ENCODE measurements at places on chromosomes 5 and 9.

DNA sequence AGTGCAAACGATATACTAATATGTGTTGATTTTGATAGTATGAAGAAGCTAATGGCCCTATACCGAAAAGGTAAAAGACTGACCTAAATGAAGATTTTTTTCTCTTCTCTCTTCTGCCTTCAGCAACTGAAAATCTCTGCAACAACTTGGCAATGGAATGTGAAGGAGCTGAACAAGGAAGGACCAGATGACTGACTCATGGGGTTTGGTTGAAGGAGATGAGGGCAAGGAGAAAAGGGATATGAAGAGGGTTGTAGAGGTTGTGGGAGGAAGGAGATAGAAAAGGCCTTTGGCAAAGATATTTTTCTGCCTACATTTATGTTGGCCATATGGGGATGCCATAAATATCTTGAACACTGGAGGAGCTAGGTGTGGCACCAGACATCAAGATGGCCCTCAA is 129.7 kb upstream of the CHD1 start:
- DNase-seq: no peak

DNA sequence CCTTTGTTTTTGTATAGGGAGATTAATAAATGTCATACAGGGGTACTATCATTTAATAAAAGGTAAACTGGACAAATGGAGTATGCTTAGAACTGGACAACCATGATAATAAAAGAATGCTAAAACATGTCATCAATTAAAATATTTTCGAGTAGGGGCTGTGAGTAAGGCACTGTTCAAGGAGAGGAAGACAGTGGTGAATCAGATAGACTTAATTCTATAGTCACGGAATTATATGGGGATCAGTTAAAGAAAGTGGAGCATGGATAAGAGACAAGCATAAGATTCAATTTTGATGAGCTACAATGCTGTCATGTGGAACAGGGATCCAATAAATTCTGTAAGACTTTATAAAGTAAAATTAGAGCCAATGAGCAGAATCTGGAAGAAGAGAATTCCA is 104.5 kb downstream of the HMHB1 start:
- DNase-seq: no peak

GRCh38 chr9:134338394-134339182 is 12.3 kb downstream of the RXRA start:
- DNase-seq: peak; percentile 37

GRCh38 chr5:36701085-36701698 is 94.8 kb downstream of the SLC1A3 start:
- no peak for DNase-seq

DNA sequence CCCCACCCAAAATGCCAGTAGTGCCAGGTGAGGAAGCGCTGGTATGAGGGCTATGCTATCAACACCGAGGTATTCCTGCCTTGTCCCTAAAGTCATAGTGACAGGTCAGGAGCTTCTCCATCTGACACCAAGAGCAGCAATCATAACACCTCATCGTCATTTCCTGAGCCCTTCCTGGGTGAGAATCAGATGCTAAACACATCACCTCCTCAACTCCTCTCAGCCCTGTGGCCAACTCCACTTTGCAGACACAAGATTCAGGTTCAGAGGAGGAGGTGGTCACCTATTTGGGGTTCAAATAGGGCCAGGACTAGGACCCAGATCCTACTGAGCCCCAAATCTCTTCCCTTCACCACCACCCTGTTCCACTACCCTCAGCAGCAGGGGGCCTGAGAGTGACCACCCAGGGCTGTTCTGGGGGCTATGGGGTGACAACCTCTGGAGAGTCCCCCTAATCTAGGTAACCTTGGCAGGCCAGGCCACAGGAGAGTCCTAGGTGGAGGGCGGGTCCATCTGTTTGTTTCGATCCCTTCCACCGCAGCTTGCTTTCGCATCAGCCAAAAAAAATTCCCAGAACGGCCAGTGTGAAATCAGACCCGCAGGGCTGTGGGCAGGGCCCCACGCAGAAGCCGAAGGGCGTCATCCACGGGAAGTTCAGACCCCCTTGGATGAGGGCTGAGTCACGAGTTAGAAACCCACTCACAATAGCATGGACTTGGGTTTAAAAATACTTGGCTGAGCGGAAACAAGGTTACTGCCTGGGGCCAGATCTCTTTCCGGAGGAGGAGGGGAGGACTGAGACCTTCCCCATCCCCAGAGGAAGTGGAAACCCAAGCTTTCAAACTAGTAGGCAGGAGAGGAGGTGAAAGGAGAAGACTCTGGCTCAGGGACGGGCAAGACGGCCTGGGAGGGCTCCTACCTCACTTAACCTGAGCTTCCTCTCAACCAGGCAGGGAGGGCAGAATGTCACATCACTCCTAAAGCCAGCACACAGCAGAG is 8.7 kb downstream of the STK10 start:
- DNase-seq: peak; percentile 25

DNA sequence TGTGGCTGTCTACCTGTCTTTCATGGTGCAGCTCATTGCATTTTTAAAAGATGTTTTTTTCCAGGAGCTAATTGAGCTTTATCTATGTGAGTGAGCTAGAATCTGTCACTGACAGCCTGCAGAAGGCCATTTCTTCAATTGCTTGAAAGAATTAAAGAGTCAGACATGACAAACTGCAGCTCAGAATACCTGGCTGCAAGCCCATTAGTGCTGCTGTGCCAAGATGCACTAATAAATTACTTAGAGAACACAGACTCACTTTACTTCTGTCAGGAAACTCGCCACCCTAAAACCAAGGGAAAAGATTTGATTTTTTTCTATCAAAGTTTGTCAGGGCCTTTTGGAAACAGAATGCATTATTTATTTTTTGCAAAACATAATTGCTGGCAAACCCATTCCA is 368.3 kb downstream of the CAAP1 start:
- no peak for DNase-seq

DNA sequence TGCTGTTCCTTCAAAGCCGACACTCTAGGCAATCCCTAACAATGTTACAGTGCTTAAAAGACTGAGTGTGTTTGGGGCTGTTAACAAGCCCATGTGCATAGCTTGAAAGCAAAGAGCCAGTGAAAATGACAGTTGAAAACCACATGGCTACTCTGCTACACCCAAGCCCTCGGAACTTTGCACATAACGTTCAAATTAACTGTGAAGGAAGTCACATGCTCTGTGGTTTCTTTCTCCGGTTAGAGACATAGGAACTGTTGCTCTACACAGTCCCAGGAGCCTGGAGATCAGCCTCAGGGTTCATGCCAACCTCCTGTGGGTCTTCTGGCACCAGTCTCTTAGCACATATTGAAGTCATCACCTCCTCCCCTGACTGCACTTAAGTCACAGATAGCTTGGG is 51.1 kb downstream of the C9orf152 start:
- DNase-seq: no peak

- no peak for DNase-seq
Observed at GRCh38 chr5:52878656-52879055, 90.9 kb downstream of the ITGA1 start.

DNA sequence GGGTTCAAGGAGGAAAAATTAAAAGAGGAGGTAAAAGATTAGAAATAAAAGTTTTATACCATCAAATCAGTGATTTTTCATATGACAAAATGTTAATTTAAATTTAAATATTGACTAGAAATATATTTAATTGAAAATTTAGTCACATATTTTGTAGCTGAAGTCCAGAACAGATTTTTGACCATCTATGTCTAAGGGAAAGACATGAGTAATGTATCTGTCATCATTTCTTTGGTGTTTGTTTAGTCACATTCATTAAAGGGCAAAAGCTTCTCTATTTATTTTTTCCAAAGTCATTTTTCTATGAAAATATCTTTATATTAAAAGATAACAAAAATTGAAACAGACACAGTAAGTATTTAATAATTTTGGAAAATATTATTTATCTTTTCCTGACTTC is 252.0 kb upstream of the ISL1 start:
- DNase-seq: no peak

GRCh38 chr5:91864962-91865361 is 481.8 kb upstream of the ARRDC3 start:
- no peak for DNase-seq

DNA sequence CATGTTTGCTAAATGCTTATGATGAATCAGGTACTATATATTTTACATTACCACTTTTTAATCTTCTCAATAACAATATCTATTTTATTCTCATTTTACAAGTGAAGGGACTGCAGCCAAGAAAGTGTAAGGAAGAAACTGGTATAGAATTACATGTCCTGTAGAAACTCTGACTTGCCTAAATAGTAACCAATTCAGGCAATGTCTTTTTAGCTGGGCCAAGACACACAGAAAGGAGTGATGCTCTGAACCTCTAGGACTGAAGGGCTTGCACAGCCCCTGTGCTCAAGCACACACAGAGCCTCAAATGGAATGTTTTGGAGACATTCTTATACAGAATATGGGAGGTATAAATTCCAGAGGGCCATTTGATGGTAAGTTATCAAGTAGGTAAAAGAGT is 286.4 kb upstream of the TNC start:
- DNase-seq: no peak

DNA sequence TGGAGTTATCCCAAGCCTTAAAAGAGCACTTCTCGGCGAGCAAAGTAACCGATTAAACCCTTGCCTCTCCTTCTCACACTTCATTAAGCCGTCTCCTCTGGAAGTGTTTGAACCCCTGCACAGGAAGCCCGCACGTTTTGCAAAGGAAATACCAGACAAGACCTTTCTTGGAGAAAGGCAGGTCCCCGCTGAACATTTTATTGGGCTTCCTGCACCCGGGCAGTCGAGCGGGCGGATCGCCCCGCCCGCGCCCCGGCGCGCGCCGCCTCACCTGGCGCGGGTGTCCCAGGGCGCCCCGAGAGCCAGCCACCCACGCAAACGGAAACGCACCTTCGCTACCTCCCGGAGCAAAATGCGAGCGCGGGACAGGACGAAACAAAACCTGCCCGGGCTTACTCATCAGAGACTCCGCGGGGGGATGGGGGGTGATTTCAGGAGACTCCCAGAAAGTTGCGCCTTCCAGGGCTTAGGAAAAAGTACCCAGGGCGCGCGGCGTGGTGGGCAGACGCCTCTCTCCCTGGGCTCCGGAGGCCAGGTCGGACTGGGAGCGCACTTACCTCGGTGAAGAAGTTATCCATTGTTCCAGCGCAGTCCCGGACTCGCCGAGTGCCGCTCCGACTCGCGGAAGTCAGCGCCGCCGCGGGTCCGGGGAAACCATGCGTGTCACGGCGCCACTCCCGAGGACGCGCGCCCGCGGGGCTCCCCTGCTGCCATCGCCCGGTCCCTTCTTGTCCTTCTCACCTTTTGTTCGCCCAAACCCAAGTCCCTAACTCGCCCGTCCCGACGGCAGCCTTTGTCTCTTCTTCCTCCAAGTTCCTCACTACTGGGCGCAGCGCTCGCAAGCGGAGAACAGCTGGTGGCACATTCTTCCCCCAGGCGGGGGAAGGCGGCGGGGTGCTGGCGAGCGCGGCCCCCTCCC is 598 bp downstream of the MYO10 start:
- peak; percentile 14 for DNase-seq

GRCh38 chr9:123584202-123585176 is 228.5 kb downstream of the CRB2 start:
- DNase-seq: no peak

DNA sequence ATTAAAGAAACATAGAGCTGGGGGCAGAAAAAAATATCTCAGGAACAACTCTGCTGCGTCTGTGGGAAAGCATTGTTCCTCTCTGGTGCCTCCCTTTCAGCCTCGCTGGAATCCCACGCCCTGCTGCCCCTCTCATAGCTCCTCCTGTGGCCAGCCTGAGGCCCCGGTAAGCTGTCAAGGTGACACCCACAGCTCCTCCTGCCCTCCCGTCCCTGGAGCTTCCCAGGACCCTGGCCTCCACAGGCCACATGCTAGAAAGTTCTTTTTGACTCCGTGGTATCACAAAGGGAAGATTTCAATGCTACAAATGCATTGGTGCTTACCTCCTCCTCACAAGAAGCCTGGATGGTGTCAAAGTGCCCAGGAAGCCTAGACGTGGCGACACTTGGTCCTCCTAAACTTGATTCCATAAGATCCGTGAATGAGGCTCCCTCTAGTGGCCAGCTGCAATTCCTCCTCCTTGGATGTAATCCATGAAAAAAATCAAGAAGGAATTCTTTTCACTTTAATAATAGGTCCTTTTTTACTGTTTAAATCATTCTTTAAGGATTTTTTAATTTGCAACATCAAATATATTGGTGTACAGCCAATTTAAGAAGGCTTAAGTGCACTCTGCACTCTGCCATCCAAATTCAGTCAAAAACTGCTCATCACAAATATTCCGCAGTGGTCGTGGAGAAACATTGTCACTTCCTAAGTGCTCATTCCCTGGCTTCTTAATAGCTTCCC is 104.9 kb downstream of the CFAP90 start:
- DNase-seq: peak; percentile 86

DNA sequence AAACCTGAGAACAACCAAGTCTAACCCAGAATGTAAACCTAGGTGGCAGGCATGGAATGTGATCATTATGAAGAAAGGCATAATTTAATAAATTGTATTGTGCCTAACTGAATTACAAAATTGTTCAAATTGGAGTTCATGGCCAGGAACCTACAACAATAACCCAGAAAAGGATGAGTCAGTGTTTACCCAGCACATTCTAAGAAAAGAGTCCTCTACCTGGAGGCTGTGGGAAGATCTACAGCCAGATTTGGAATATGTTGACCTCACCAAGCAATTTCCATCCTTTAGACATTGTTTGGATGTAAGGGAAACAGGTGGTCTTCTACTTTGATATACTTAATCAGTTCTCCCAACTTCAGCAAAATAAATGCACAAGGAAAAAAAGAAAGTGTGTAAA is 152.2 kb downstream of the TMEM161B start:
- DNase-seq: no peak

All from neural crest cell (in vitro differentiated cells).